Bladder microvascular endothelial cell (primary cell): ENCODE measurements at places on chromosomes 13 and 19. TPM values are rescaled to one million over a fixed set of nuclear protein-coding genes. Genes with fewer than 3 reads are reported as not detected.

SOX21 gene
- not detected in 2 replicates for total RNA-seq

MYO1F gene
- 0.13 and 0.16 TPM in 2 replicates for total RNA-seq

TPTE2 gene
- not detected in 2 replicates for total RNA-seq

ZNF728 gene
- total RNA-seq = not detected in 2 replicates

C5AR1 gene
- not detected in 2 replicates for total RNA-seq

CNN2 gene
- total RNA-seq = 120 and 249 TPM in 2 replicates

MTIF3 gene
- 39.2 and 42.7 TPM in 2 replicates for total RNA-seq

S1PR4 gene
- 0.06 and 3.6 TPM in 2 replicates for total RNA-seq

ZIC5 gene
- 0.06 TPM in 1 of 2 replicates, not detected in the other for total RNA-seq

RXFP2 gene
- total RNA-seq = not detected in 2 replicates

PSG7 gene
- not detected in 2 replicates for total RNA-seq

IL27RA gene
- 4.2 and 7.8 TPM in 2 replicates for total RNA-seq

ADAMTS10 gene
- total RNA-seq = 1.1 and 14.2 TPM in 2 replicates

PSG5 gene
- not detected in 2 replicates for total RNA-seq

TGFBR3L gene
- 0.38 TPM in 1 of 2 replicates, not detected in the other for total RNA-seq

NUMBL gene
- 16.2 and 23.8 TPM in 2 replicates for total RNA-seq

SPC24 gene
- 45.8 and 63.1 TPM in 2 replicates for total RNA-seq

SYDE1 gene
- 9.9 and 14.8 TPM in 2 replicates for total RNA-seq

ZNF256 gene
- total RNA-seq = 4.0 and 5.5 TPM in 2 replicates

NXNL1 gene
- total RNA-seq = not detected in 2 replicates

RASL11A gene
- total RNA-seq = 1.3 TPM in 2 replicates

PRODH2 gene
- total RNA-seq = not detected in 2 replicates

ZNF497 gene
- 0.81 and 1.6 TPM in 2 replicates for total RNA-seq

LILRB2 gene
- total RNA-seq = not detected in 2 replicates

ZNF708 gene
- 3.9 and 13.2 TPM in 2 replicates for total RNA-seq

FEM1A gene
- 9.9 and 15.5 TPM in 2 replicates for total RNA-seq

GRIK5 gene
- 0.06 TPM in 1 of 2 replicates, not detected in the other for total RNA-seq

NOP53 gene
- 63.7 and 73.7 TPM in 2 replicates for total RNA-seq

ZNF525 gene
- 5.0 and 8.6 TPM in 2 replicates for total RNA-seq

LILRA6 gene
- total RNA-seq = not detected in 2 replicates

KLF2 gene
- total RNA-seq = 3.1 and 3.2 TPM in 2 replicates

ATP4A gene
- not detected in 2 replicates for total RNA-seq

FCAR gene
- total RNA-seq = not detected in 2 replicates

FFAR2 gene
- not detected in 2 replicates for total RNA-seq

COX7A1 gene
- total RNA-seq = 27.5 and 56.7 TPM in 2 replicates

CPB2 gene
- total RNA-seq = not detected in 2 replicates

CDC42EP5 gene
- 53.5 and 74.6 TPM in 2 replicates for total RNA-seq

CYP2F1 gene
- not detected in 2 replicates for total RNA-seq

SPHK2 gene
- 5.2 and 6.4 TPM in 2 replicates for total RNA-seq

C19orf81 gene
- total RNA-seq = 0.57 and 1.1 TPM in 2 replicates

KLF1 gene
- 0.06 TPM in 1 of 2 replicates, not detected in the other for total RNA-seq

HCST gene
- total RNA-seq = not detected in 2 replicates

FGF22 gene
- under 0.01 TPM in 1 of 2 replicates, not detected in the other for total RNA-seq

MCEMP1 gene
- total RNA-seq = not detected in 2 replicates

CYP4F8 gene
- not detected in 2 replicates for total RNA-seq

TSSK6 gene
- 1.0 and 1.3 TPM in 2 replicates for total RNA-seq

TEX29 gene
- total RNA-seq = 0.44 TPM in 1 of 2 replicates, not detected in the other

PLEKHA4 gene
- 0.32 and 4.3 TPM in 2 replicates for total RNA-seq

ZNF382 gene
- total RNA-seq = 3.6 and 8.1 TPM in 2 replicates

EPSTI1 gene
- 1.9 and 5.8 TPM in 2 replicates for total RNA-seq

IFNL2 gene
- total RNA-seq = not detected in 2 replicates

IL12RB1 gene
- total RNA-seq = 0.31 and 0.49 TPM in 2 replicates

TMEM221 gene
- not detected in 2 replicates for total RNA-seq
